Calu3 (cell line): ENCODE measurements at places on chromosomes 2 and 18. TPM values are rescaled to one million over a fixed set of nuclear protein-coding genes. Genes with fewer than 3 reads are reported as not detected.
A peak's percentile ranks its signal among the peaks of the same experiment; 100 is the strongest.

DNA sequence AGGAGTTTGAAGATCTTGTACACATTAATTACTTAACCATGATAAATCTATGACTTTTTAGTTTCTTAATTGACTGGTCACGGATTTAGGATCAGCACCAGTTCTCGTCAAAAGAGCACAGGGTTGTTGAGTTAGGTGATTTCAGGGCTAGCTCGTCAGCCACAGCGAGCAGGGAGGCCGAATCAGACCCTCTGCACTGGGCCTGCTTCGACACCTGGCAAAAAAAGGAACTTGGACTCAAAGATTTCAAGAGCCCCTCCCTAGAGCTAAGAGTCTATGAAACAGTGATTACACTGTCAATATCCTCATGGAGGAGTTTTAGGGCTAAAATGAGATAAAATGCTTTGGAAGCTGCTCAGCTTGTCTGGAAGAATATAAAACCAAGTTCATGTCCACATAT, 4.6 kb upstream of the SERTAD2 start:
- peaks cover 11% of the 10 kb centered on the region for H3K4me1 ChIP-seq
- H3K27ac ChIP-seq = no peak overlapping the region
- H3K27me3 ChIP-seq = no peaks in the 10 kb centered on the region
- DNase-seq = no peak
- H3K4me3 ChIP-seq = no peak overlapping the region
- H3K36me3 ChIP-seq = peaks cover 15% of the 10 kb centered on the region

- no peaks in the 10 kb centered on the region for H3K27me3 ChIP-seq
- no peak overlapping the region for H3K27ac ChIP-seq
- no peaks in the 10 kb centered on the region for H3K36me3 ChIP-seq
- peaks cover 9% of the 10 kb centered on the region for H3K4me1 ChIP-seq
- DNase-seq = no peak
- no peak overlapping the region for H3K4me3 ChIP-seq
Observed at GRCh38 chr2:154713675-154714074, 15.2 kb downstream of the KCNJ3 start.

DNA sequence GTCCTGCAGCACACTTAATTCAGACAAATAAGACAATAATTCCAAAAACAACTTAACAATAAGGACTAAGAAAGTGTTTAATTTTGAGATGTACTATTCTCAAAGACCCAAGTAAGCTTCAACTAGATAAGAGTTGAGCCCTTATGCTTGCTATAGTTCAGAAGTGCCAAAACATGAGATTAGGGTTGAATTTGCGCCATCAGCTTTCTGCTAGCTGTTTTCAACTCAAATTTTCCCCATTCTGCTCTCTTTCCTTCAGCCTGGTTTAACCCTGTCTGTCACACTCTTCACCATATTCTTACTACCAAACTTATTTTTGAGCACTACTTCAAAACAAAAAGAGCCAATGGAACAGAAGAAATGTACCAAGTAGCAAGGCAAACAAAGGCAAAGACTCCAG, 4.1 kb downstream of the NFE2L2 start:
- peaks cover 91% of the 10 kb centered on the region for H3K36me3 ChIP-seq
- H3K4me1 ChIP-seq = peaks cover 22% of the 10 kb centered on the region
- peak overlapping the region; percentile 50 for H3K27ac ChIP-seq
- H3K4me3 ChIP-seq = peak overlapping the region; percentile 82

GRCh38 chr2:23617167-23617810, 232.3 kb downstream of the KLHL29 start:
- no peak for DNase-seq
- no peak overlapping the region for H3K27ac ChIP-seq
- no peaks in the 10 kb centered on the region for H3K4me1 ChIP-seq

DNA sequence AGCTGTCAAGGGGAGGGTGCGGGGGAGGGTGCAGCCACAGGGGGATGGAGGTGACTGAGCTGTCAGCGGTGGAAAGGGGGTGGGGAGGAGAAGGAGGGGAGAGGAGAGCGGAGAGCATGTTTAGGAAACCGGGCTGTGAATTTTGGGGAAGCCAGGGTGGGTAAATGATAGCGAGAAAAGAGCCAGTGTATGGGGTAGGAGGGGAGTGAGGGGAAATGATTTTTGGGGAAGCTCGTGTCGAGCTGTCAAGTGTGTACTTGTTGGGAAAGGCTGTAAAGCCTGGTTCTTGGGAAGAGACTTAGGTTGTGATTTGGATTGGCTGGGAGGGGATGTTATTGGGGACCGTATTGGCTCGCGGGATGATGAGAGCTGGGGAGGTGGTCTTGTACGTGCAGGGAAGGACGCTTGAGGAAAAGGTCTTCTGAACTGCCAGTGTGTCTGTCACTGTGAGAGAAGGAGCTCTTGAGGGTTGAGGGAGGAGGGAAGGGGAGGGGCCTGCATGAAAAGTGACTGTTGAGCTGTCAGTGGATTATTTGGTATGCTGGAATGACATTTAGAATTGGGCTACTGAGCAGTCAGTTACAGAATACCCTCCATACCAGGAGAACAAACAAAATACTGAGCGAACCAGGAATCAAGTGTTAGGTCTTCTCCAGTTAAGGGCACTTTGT, 1.0 kb downstream of the UBR3 start:
- H3K4me1 ChIP-seq = peaks cover 29% of the 10 kb centered on the region
- DNase-seq = peak; percentile 35
- H3K36me3 ChIP-seq = peaks cover 43% of the 10 kb centered on the region
- no peaks in the 10 kb centered on the region for H3K27me3 ChIP-seq
- peak overlapping the region; percentile 66 for H3K27ac ChIP-seq

DNA sequence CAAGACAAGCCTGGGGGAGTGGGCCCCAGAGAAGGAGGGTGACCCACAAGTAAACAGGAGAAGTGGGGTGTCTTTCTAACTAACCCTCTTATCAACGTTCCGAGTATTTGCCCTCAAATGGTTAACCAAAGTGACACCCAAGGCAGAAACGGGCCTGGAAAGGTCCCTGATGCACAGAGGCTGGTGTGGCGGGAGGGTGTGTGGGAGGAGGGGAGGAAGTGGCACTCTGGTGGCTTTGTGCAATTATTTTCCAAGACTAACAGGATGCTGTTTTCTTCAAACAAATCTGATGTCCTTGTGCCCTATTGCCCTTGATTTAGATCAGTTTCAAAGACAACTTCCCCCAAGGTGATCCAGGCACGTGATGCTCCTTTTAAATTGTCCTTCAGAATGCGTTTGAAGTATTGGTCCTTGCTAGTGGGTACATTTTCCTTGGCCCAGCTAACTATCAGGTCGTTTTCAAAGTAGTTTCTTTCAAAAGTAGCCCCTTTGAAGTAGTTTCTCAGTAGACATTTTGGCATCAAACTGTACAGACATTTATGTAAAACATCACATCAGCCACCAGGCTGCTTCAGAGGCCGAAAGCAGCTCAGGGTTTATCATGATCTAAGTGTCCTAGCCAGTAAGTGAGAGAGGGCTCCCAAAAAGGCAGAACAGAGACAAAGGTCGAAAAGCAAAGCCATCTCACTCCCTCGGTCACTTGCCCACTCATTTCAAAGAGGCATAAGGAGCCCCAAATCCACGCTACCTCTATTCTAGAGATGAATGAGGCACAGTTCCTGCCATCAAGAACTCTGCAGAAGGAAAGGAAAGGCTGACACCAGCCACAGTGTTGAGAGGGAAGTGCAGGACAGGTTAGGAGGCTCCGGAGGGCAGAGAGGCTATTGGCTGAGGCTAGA, 371.1 kb upstream of the ID2 start:
- H3K4me1 ChIP-seq = peaks cover 44% of the 10 kb centered on the region
- no peaks in the 10 kb centered on the region for H3K27me3 ChIP-seq
- H3K36me3 ChIP-seq = no peaks in the 10 kb centered on the region
- H3K4me3 ChIP-seq = no peak overlapping the region
- H3K27ac ChIP-seq = no peak overlapping the region

DNA sequence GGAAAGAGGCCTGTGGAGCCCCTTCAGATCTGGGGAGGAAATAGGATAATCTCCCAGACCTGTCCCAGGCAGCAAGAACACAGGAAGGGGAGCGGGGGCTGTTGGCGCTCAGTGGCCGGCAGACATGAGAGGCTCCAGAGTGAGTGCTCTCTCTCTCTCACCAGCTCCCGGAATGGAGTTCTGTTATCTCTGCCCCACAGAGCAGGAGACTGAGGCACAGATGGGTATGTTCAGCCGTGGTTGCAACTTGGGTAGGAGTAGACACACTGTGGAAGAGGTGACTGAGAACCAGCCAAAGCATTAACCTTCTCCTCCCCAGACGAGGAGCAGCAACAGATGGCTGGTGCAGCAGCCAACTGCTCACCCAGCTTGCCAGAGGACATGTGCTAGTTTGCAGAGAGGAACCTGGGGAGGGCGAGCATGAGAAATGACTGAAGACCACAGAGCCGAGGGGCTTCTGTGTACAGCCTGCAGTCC, 82.0 kb downstream of the NRP2 start:
- peaks cover 14% of the 10 kb centered on the region for H3K36me3 ChIP-seq
- no peak overlapping the region for H3K4me3 ChIP-seq
- peaks cover 34% of the 10 kb centered on the region for H3K4me1 ChIP-seq

DNA sequence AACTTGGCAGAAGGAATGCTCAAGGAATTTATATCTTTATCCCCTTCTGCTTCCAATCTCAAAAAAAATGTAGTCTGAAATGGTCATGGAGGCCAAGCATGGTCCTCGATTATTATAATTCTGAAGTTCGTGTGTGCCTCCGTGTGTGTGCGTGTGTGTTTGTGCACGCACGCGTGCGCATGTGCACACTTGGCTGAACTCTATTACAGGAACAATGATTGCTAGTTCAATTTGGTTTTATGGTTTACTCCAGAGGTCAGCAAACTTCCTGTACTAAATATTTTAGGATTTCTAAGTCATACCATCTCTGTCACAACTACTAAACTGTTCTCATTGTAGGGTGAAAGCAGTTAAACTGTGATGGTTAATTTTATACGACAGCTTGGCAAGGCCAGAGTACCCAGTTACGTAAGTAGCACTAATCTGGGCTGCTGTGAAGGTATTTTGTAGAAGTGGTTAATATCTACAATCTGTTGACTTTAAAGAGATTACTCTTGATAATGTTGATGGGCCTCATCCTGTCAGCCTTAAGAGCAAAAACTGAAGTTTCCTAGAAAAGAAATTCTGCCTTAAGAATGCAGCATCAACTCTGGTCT, 5.8 kb upstream of the MARCHF7 start:
- H3K4me3 ChIP-seq = no peak overlapping the region
- peaks cover under 1% of the 10 kb centered on the region for H3K36me3 ChIP-seq
- no peaks in the 10 kb centered on the region for H3K4me1 ChIP-seq
- H3K27me3 ChIP-seq = no peaks in the 10 kb centered on the region

DNA sequence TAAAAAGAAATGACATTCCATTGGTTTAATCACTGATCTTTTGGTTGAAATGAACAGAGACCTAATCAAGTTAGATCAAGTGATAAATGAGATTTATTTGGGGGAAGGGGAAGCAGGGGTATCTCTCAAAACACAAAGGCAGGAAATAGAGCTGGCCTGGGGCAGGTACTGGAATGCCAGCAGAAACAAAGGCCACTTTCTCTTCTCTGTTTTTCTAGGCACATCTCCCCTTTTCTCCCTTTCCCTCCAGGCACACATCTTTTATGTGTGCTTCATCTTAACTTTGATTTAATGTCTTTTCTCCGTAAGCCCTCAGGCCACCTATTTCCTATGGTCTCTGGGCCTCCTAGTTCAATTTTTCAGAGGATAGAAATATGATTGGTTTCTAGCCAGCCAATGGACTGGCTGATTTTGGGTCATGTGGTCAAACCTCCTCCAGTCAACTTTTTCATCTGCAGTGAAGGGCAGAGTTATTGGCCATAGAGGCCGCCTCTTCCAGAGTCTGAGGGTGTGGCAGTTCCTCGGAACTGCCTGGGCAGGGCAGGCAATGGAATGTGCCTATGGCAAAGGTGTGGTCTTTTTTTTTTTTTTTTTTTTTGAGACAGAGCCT, 58.9 kb upstream of the FAM136A start:
- no peaks in the 10 kb centered on the region for H3K27me3 ChIP-seq
- H3K4me3 ChIP-seq = no peak overlapping the region
- peaks cover 25% of the 10 kb centered on the region for H3K4me1 ChIP-seq
- DNase-seq = peak; percentile 31

DNA sequence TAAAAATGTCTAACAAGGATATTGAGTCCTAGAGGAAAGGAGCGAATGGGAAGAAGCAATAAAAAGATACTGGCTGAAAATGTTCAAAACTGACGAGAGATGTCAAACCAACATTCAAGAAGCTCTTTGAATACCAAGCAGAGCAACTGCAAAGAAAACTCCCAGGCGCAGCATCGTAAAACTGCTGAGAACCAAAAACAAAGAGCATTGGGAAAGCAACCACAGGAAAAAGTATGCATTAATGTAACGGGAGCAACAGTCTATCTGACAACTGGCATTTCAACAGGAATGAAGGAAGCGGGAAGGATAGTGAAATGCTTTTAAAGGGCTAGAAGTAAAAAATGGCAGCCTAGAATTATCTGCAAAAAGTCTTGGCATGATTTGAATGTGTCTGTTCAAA, 53.1 kb downstream of the ADCY3 start:
- no peak overlapping the region for H3K4me3 ChIP-seq
- no peak for DNase-seq
- H3K4me1 ChIP-seq = no peaks in the 10 kb centered on the region
- H3K27me3 ChIP-seq = no peaks in the 10 kb centered on the region

- H3K4me1 ChIP-seq = peaks cover 23% of the 10 kb centered on the region
- H3K27ac ChIP-seq = peak overlapping the region; percentile 66
- no peak overlapping the region for H3K4me3 ChIP-seq
- DNase-seq = no peak
- no peaks in the 10 kb centered on the region for H3K27me3 ChIP-seq
Observed at GRCh38 chr2:187424146-187424545, 23.9 kb downstream of the CALCRL start.

DNA sequence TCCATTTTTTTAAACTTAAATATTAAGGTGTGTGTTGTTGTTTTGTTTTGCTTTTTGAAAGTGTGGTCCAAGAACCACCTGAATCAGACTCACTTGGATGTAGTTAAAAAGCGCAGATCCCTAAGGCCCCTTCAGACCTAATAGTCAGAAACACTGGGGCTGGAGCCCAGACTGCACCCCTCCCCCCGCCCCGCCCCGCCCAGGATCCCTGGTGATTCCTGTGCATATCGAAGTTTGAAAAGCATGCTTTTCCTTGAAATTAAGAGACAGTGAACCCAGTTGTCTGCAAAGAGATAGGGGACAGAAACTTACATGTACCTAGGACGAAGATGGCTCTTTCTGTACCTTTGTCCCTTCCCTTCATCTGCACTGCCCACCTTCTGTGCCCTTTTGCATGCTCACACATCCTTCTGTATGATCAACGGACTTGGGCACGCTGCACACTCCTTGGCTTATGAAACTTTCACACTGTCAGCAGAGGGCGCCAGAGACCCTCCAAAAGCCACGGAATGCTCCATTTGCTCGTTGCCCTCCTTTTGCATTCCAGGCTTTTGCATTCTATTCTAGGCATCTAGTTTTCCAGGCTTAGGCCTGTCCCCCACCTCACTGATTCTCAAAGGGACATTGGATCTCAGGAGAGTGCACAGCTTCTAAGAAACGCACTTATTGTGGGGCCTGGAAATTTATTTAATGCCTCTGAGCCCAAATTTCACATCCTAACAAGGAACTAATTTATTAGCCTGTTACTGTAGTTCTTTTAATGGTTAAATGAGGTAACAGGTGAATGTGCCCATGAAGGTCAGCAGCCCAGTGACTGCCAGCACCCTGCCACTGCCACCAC, 32.8 kb upstream of the SLC14A1 start:
- no peaks in the 10 kb centered on the region for H3K36me3 ChIP-seq
- no peak overlapping the region for H3K4me3 ChIP-seq
- H3K27ac ChIP-seq = no peak overlapping the region

Gene IL1F10
- not detected in 2 replicates for total RNA-seq

Gene ANKRD12
- total RNA-seq = 36.3 and 40.7 TPM in 2 replicates

Gene SEMA4C
- total RNA-seq = 23.8 and 25.3 TPM in 2 replicates

Gene DYNC2LI1
- total RNA-seq = 20.0 and 24.0 TPM in 2 replicates

Gene TEKT4
- total RNA-seq = 0.24 TPM in 1 of 2 replicates, not detected in the other

Gene FASTKD2
- 31.5 and 31.9 TPM in 2 replicates for total RNA-seq

Gene ANTXR1
- total RNA-seq = 0.66 and 0.86 TPM in 2 replicates

Gene HJURP
- total RNA-seq = 58.5 and 71.0 TPM in 2 replicates

Gene UBR3
- 30.6 and 33.1 TPM in 2 replicates for total RNA-seq
